ENCODE measurements at places on chromosomes 6 and 20.
A peak's percentile ranks its signal among the peaks of the same experiment; 100 is the strongest.

DNA sequence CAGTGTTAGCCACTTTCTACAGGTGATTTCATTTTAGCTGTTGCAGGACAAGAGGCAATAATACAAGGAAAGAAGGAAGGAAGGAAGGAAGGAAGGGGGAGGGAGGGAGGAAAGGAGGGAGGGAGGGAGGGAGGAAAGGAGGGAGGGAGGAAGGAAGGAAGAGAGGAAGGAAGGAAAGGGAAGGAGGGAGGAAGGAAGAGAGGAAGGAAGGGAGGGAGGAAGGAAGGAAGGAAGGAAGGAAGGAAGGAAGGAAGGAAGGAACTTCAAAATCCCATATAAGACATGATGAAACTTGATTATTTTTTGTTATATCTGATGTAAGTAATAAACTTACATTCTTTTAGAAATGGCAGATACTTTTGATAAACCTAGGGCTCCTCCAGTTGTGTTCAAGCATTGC is 83.6 kb downstream of the TFAP2B start:
- no peak for DNase-seq

- DNase-seq, result no peak
Measured at GRCh38 chr6:9924971-9925370, 489.9 kb downstream of the TFAP2A start.

- no peak for DNase-seq
Measured at GRCh38 chr6:137879299-137879698, 12.2 kb downstream of the TNFAIP3 start.

DNA sequence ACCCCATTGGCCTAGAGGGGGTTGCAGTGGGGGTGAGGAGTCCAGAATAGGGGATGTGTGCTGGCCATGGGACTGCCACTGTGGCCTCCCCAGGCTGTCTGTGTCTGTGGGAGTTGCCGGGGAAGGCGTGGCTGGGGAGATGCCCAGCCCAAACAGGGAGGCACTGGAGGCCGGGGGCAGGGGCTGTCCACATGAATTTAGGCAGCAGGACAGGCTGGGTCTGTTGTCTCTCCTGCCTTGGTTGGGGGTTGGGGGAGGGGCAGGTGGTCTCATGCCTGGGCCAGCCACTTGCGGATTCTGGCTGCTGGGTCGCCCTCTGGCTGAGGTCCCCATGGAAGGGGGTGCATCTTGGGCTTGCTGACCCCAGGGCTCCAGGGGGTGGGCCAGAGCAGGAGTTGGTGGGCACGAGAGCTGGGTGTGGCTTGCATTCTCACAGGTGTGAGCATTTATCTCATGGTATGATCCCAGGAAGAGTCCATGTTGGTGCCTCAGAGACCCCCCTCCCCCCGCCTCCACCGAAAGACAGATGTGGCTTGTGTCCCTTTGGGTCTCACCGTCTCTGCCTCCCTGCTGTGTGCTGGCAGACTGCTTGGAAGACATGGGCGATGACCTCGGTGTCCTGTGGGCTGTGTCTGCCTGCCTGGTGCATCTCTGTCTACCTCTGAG is 4.0 kb downstream of the SOX18 start:
- no peak for DNase-seq

- DNase-seq, result peak; percentile 92
Measured at GRCh38 chr6:161418463-161418945, 144.6 kb upstream of the AGPAT4 start.

DNA sequence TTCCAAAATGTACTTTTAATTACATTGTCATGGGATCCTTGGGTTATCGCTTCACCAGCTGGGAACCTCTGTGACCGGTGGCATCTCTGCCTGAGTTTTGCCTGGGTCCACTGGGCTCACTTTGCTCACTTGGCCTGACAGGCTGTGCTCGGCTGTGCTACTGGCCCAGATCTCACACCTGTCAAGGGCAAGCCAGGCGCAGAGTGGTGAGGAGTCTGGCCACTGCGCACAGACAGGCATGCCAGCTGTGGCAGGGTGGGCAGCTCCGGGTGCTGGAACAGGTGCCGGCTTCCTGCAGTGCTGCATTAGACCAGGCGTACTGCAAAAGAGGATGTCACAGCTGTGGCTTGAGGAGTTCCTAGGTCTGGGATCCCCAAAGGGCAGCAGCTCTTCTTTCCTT is 489.8 kb downstream of the TENT5A start:
- DNase-seq, result no peak

DNA sequence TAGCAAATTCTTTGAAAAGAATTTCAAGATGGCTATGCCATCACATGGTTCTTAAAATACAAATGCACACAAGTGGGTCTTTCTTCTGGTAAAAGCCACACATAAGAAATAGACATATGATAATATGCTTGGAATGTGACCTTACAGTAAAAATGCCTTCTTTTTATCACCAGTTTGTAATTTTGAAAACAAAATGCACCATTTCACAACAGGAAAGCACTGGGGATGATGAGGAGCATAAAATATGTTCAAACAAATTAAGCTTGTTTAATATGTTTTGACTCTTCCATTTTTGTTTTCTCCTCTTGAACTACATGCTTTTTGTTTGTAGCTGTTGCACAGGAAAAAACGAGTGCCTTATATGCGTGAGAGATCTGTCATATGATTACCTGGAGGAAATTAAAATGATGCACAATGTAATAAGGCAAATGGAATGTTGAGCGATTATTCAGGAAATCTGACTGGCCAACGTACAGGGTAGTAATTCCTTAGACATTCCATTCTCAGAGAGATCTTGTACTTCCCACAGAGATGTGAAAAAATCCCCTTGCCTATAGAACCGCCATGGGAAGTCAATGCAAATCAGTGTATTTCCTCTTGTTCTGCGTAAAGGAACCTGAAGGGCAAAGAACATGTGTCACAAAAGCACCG is 911.6 kb downstream of the TFAP2A start:
- DNase-seq, result peak; percentile 69

DNA sequence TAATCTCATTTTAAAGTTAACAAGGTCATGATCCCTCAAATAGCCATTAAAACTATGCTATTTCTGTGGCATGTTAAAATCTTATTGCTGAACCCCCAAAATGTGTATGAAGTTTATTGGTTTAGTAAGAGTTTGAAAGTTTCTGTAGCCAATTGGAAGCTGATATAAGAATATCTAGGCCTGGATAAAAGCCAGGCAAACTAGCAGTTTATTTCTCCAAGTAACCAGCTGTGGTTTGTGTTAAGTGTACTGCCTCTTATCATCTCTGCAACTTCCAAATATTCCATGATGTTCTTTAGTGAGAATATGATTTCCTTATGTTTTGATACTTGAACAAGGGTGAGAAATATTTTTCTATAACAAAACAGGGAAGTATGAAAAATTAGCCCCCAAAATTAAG is 76.7 kb downstream of the PRSS35 start:
- no peak for DNase-seq

DNA sequence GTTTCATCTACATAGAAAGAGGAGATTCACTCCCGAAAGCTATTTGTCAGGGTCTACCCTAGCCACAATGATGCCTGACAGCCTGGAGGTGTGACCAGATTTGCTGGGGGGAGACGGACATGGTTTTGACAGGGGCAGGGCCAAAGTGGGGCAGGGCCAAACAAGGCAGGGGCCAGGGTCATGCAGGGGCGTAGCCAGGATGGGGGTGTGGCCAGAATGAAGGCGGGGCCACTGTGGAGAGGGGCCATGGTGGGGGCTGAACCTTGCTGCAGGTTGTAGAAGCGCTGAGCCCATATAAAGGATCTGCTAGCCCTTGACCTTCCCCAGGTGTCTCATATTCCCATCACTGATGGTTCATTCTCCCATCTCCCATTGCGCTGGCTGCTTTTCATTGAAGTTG is 184.1 kb upstream of the SULF2 start:
- DNase-seq, result no peak

DNA sequence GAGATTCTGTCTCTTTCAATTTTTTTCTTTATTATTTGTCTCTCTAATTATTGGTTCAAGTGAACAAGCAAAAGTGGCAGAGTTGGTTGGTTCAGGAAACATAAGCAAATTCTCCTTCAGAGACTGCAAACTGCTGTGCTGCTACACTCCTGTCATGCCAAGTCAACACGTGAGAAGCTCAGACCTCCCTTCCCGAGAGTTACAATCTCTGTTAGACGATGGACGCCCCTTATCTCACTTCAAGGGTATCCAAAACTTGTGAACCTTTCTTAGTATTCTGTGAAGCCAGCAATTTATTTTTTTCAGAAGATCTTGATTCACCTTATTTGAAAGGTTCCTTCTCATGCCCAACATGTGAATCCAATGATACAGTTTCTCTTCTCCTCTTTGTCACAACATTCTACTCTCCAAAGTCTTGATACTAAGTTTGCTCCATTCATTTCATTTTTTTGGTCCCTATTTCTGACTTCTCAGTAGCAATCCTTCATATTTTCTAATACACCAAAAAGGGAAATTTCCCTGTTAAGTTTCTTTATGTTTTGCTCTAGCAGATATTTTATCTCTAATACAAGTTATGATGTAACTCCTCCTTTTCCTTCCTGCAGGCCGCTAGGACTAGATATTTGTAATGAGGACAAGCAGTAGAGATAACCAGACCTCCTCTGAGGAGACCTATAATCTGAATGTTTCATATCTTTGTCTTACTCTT is 448.8 kb upstream of the CITED2 start:
- DNase-seq, result no peak

GRCh38 chr6:57195457-57195856 is 23.3 kb downstream of the BAG2 start:
- no peak for DNase-seq

DNA sequence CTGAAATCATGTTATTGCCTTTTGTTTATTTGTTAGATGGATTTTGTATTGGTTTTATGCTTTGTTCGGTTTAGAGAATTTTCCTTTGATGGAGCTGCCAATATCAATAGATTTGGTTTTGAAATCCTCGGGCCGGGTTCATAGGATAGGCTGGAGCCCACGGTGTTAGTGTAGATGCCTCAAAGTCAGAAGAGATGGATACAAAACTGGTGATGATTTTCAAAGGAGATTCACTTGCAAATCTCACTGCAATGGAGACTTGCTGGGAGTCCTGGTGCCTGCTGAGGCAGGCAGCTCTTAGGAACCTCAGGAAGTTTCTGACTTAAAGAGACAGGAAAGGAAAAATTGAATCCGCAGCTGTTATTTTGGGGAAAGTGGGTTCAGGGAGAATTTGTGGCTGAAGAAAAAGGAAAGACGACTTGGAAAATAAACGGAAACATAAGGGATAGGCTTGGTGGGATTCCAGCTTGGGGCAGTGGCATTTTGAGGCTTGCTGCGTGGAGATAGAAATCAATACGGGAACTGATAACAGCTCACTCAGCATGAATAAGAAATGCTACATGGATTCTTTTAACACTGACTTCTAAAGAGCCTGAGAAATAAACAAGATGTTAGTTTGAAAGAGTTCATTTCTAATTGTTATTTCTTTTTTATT is 241.6 kb downstream of the PHACTR1 start:
- DNase-seq, result peak; percentile 35

GRCh38 chr20:39676857-39677391 is 714.8 kb downstream of the DHX35 start:
- DNase-seq, result no peak

- no peak for DNase-seq
Measured at GRCh38 chr6:119294984-119295383, 54.6 kb downstream of the MAN1A1 start.

DNA sequence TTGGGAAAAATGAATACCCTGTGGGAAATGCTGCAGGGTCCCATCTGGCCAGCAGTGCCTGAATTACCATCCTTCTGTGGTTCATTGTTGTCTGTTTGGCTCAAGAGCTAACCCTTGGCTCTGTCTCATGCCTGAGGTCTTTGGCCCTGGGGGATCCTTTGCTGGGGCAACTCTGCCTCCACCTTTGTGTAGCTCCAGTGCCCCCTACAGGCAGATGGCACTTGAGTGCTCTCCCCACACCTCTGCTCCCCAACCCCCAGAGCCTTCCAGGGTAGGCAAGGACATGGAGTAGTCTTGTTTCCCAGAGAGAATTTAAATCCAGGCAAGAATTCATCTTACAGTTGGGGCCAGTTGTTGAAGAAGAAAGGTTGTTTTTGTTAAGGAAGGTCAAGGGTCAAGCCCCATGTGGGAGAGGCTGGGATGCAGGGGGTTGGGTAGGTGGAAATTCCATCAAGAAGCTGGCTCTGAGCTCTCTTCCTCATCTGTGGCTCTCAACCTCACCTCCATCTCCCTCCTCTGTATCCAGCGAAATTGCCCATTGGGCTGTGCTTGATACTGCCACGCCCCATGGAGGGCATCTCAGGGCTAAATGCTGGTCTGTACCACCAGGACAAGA is 44.2 kb downstream of the ZNF831 start:
- no peak for DNase-seq

GRCh38 chr20:52843425-52843824 is 128.7 kb upstream of the TSHZ2 start:
- DNase-seq, result no peak

DNA sequence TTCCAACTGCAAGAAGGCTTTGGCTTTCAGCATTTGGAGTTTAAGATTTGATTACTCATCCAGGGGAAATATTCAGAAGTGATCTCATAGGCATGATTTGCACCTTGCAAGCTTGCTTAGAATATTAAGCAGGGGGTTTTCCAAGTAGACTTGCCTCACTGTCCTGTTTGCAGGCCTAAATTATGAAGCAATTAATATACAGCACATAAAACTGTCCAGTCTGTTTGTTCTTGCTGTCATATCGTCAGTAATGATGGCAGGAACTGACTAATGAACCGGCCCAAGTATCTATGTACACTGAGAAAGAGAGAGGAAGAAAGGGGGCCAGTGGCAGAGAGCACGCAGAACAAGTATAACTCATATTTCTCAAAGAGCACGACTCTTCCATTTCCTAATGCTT is 212.5 kb upstream of the SUPT3H start:
- peak; percentile 98 for DNase-seq

DNA sequence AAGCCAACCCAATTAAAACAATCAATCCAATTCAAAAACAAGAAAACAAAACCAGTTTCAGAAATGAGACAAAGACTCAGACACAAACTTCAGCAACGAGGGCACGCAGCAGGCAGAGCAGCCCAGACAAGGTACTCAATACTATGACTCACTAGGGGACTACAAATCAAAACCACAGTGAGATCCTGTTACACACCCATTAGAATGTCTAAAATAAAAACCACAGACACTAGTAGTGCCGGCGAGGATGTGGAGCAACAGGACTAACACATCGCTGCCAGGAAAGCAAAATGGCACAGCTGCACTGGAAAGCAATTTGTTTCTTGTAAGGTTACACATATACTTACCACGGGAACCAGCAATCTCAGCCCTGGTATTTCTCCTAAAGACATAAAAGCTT is 28.4 kb upstream of the MAS1L start:
- DNase-seq, result peak; percentile 57

GRCh38 chr6:63968650-63969049 is 333.0 kb downstream of the PHF3 start:
- no peak for DNase-seq

DNA sequence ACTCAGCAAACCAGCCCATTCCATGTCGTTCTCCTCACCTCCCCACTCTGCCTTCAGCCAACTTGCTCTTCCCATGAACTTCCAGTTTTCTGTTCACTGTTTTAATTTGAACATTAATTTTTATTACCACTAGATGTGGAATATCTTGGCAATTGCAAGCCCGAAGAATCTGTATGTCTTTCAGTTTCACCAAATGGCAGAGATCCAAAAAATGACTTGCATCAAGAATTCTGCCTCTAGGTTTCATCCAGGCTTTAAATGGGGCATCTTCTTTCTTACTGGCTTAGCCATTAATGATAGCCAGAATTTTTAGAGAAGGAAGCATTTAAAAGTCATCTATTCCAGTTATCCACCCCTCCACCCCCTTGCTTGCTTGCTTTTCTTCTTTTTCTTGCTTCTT is 39.0 kb downstream of the CAP2 start:
- no peak for DNase-seq
